ENCODE measurements at places on chromosomes 7 and 10. TPM values are rescaled to one million over a fixed set of nuclear protein-coding genes. Genes with fewer than 3 reads are reported as not detected.

Gene PIK3CG
- not detected for polyA plus RNA-seq

- no peak for DNase-seq
These were observed 24.3 kb downstream of the GDI2 start for GRCh38 chr10:5788969-5789368.

DNA sequence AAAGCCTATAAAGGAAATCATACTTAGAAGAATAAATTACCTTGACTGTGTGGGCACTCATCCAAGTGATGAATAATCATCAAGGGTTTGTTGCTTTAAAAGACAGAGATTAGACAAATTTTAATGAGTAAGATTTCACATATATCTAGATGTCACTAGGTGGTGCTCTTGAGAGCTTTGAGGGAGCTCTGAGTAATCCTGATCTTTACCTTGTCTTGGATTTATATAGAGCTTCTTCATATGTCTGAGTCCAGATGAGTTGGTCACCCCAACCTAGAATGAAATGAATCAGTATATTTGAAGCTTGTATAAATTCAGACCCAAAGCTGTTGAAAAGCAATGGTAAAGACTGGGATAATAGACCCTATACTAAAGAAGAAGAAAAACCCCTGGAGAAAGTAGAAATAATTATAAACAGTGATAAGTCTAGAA lies 3.7 kb downstream of the AGR2 start:
- peak; percentile 17 for DNase-seq

DNA sequence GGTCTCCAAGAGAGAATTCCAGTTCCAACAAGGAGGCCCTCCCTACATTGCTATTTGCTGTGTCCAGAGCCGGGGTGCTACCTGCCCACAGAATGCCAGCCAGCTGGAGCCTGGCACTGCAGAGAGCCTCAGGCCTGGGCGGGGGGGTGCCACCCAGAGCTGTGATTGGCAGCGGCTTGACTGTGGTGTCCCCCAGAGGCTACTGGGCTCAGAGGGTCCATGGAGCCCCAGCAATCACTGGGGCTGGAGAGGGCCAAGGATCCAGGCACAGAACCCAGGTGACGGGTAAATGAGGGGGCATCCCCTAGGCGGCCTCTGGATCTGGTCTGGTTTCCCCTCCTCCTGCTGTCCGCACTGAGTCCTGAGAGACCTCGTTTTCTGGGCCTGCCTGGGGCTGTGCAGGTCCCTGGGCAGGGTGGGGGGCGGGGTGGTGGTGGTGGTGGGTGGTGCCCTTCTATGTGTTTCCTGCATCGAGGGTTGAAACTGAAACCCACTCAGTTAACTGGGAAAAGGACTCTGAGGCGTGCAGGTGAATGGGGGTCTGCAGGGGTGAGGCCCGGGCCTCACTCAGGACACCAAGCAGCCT lies 12.6 kb downstream of the DPYSL4 start:
- DNase-seq: no peak

Gene SERPINE1
- 1,433 TPM for polyA plus RNA-seq

- no peak for DNase-seq
These were observed 118.5 kb downstream of the VTI1A start for GRCh38 chr10:112565434-112566053.

DNA sequence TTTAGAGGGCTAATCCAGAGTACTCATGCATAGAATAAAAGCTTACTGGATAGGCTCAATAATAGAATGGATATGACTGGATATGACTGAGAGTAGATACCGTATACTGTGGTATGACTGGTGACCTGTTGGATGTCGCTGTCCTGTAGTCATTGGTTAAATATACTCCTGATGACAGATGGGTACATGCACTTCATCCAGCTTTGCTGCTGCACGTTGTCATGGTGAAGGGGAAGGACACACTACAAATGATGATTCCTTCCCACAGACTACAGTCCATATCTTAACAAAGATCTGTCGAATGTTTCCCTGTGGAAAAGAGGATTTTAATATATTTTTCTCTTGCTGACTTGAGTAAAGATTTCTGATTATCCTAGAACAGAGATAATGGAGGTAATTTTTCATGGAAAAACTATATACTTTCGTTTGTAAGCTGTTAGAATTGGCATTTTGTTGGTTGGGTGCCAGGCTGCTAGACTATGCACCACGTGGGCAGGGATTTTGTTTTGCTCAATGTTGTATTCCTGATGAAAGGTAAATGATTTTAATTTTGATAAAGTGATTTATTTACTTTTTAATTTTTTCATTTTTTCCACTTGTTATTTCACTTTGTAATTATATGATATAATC lies 97.3 kb downstream of the PPP1R9A start:
- DNase-seq: no peak

Gene CCDC3
- polyA plus RNA-seq: 0.02 TPM

DNA sequence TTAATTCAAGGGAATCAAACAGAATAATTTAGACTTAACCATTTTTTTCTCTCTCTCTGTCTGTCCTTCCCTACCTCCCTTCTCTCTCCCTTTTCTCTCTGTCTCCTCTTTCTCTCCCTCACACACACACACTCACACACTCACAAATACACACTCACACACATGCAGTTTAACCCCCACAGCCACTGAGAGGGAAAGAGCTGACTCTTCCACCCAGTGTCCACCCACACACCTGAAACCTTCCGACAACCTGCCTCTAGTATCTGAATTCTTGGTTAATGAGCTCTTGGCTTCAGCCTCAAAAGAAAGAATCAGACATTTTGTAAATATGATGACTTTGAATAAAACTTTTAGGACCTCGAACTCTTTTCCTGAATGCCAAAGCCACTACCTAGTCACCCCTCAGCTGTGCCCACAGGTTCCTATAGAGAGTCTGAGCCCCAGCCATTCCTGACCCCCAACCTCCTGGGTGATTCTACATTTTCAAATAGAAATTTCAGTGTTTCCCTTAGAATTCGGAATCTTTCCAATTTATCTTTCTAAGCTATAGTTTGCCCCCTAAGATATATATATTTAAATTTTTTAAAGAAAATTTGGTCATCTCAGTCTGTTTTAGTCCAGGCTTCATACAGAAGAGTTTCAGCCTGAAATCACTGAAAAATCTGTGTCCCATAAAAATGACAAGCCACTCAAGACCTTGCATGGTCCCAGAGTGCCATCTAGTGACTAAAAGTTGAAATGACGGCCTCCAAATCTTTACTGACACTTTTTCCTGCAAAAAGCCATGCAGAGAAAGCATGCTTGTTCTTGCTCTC lies 202.8 kb downstream of the IPMK start:
- no peak for DNase-seq

- no peak for DNase-seq
These were observed 37.4 kb upstream of the RSU1 start for GRCh38 chr10:16854623-16855022.
